ENCODE measurements at places on chromosomes 6 and 20.

DNA sequence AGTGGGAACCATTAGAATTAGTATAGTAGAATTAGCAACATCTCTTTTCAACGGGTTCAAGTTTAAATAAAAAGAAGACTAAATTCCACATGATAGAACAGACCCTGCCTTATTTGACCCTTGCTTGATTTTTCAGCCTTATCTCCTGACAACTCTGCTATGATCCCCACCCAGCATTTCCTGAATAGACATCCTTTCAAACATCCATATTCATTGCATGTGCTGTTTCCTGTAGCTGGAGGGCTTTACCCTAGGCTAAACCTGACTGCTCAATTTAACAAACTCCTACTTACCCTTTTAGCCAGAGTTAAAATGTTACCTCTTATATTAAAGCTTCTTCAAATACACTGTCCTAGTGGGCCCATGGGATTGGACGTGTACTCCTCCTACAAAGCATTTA is 594.8 kb upstream of the ARID1B start:
- no peak for DNase-seq

GRCh38 chr6:128731249-128732165 is 151.4 kb upstream of the LAMA2 start:
- DNase-seq: peak; percentile 15

- no peak for DNase-seq
These were observed 49.2 kb downstream of the GNAS start for GRCh38 chr20:58901488-58902402.

DNA sequence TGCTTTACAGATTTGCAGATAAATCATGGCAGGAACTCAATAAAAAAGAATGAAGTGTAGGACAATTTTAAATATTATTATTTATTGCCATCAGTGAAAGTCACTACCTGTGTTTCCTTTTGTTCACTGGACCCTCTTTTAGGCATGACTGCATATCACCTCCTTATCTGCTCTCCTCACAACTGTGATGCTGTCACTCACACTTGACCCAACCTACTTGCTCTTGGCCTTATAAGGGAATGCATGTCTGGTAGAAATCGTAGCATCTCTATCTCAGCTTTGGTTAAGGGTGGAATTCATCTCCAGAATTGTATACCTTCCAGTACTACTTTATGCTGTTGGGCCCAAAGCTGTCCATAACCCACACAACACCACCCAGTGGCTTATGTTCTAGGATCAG is 47.6 kb upstream of the RNF144B start:
- DNase-seq: no peak
